ENCODE measurements at places on chromosomes 3 and 15.

- no peak for DNase-seq
These were observed 166.4 kb upstream of the KCNMB2 start for GRCh38 chr3:178369811-178370210.

DNA sequence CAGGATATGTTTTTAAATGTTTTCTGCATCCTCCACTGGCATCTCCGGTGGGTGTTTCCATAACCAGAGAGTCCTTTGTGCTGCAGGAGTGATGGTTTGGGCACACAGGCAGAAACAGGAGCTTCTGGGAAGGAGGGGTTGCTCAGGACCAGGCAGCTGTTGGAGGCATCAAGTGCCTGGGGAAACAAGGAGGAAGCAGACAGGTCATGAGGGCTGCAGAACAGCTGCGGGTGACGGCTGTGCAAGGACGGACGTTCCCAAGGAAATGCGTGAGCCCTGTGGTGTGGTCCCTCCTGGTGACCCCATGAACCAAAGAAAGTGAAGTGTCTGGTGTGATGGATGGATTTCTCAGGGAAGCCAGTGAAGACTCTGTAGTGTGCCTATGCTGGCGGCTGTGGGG lies 61.2 kb upstream of the TNFAIP8L3 start:
- DNase-seq: no peak

DNA sequence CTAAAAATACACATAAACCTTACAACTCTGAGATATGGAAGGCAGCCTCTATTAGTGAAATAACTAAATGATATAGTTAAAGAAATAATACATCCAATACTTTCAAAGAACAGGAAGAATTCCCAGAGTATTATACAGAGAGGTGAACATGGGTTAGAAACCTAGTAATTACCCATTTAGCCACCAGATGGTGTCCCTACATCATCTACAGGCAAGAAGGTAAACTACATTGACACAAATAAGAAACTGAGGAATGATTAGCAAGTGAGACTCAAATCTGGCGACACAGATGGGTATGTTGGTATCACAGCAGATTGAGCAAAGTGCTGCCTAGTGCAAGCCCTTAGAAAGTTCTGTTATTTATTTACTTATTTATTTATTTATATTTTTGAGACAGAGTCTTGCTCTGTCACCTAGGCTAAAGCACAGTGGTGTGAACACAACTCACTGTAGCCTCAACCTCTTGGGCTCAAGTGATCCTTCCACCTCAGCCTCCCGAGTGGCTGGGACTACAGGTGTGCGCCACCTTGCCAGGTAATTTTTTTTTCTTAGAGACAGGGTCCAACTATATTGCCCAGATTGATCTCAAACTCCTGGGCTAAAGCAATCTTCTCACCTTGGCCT lies 28.2 kb downstream of the NEK4 start:
- DNase-seq: no peak

DNA sequence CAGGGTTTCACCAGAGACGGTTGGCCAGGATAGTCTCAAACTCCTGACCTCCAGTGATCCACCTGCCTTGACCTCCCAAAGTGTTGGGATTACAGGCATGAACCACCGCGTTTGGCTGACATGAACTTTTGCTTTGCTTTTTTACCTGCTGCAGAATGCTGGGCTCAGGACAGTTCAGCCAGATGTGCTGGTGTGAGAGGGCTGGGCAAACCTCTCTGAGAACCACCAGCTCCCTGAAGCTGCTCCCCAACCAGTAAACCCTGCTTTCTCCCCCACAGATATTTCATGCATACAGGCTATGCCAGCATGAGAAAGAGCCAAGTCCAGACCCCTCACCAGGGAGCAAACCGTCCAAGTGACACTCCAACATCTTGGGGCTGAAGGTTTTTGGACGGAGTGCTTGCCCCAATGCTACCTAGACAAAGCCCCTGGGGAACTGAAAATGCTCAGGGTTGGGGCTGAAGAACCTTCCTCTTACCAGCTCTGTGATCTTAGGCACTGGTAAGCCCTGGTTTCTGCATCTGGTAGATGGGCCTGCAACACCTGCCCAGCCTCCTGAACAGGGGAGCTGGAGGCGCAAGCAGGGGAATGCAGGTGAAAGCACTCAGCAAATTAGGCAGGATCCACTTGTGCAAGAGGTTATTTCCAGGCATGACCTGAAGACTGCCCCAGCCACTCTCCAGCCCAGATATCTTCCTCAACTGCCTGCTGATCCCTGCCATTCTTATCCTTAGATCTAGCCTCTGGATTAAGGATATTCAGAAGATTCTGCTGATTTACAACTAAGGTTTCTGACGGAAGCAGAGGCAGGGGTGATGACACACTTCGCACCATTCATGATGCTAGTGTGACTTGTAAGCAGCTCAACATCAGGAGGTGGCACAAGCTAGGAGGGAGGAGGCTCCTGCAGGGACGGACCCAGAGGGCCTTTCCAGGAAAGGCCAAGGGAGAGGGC lies 78.8 kb downstream of the TLE3 start:
- no peak for DNase-seq

- DNase-seq: no peak
These were observed 281.8 kb downstream of the FAM43A start for GRCh38 chr3:194967151-194968117.

DNA sequence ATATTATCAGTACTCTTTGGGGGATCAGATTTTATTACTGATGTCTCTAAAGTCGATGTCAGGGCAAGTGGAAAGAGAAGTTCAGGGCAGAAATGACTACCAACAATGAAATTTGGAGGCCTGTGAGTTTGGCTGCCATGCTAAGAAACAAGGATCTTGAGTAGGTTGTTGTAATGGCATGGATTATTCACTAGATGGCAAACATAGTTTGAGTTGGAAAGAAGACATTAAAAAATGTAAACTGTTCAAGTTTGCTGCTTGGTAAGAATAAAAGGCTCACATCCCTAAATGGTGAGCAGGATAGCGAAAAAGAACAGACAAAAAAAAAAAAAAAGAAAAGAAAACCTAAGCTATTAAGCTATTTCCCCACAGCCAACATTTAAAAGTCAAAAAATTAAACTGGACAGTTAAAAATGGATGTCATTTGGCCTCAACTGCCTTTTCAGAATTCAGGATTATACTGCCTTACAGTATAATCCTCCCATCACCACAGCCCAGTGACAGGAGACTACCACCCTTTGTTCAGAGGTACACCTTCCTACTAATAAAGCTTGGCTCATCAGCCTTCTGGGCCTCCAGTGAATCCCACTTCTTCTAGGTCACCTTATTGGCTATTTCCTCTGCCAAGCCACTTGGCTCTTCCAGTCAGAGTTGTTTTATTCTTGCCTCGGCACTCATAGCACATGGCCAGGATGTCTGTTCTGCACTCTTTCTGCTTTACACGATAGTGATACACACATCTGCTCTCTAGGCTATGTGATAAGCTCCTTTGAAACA lies 163.7 kb downstream of the PLD1 start:
- no peak for DNase-seq

DNA sequence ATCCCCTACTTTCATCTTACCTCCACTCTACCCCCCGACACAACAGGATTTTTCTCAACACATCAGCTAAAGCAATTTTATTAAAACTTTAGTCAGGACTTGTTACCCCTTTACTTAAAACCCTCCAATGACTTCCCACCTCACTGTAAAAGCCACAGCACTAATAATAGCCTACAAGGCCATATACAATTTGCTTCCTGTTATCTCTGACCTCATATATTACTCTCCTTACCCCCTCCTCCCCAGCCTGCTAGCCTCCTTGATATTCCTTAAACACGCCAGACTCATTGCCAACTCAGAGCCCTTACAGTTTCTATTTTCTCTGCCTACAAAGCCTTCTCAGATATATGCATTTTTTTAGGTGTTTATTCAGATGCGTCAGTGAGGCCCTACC lies 54.4 kb downstream of the DCUN1D1 start:
- DNase-seq: no peak

- DNase-seq: no peak
These were observed 279.8 kb downstream of the RORA start for GRCh38 chr15:60949039-60949977.

DNA sequence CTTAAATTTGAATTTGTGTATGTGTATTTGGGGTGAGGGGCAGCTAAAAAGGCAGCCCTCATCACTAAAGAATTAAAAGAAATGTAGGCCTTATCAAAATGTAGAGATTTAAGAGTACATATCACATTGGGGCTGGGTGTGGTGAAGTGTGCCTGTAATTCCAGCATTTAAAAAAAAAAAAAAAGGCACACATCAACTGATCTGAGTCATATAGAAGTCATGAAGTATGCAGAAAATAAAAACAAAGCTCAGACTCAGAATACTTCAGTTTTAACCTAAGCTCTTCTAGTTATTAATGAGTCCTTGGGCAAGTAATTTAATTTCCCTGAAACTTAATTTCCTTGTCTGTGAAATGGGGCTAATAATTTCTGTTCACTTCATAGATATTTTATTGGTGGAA lies 31.6 kb downstream of the SLC24A1 start:
- no peak for DNase-seq

DNA sequence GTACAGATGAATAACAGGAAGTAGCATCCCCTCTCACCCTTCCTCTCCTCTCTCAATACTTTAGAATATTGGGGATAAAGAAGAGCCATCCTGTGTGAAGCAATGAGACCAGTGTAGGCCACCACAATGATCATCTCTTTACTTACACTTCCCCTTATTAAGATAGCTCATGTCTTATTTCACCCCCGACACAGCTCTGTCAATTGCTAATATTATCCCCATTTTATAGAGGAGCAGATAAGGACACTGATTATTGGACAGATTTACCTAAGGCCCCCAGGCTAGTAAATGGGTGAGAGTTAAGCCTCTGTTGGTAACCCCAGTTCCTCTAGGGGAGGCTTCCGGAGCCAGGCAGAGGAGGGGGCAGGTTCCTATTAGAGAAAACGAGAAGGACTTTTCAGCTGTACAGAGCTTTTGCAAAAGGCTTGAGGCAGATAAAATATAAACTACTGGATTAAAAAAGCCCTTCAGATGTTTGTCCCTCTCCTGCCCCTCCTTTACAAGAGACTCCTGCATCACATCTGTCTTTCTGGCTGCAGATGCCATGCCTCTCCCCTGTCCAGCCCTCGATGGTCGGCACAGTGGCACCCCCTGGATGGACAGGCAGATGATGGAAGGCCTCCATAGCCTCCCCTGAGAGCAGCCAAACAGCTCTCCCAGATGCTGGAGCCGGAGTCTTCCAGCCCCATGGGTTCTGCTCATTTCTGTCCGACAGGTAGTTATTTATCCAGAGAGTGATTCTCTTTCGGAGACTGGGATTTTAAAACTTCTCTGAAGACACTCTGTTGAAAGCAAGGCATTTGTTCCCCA lies 49.4 kb upstream of the LCTL start:
- no peak for DNase-seq

DNA sequence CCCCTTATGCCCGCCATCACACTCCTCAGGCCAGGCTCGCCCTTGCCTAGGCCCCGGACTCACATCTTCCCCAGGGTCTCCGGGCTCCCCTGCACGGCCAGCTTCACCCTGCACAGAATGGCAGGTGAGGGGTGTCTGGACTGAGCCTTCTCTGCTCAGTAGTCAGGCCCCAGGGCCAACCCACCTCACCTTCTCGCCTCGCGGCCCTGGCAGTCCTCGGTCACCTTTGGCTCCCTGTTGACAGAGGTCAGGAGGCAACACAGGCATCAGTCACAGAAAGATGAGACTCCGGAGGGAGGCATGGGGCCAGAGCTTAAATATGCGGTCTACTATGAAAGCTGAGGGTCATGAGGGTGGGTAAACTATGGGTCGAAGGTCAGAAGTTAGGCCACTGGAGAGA lies 8.4 kb upstream of the UCN2 start:
- DNase-seq: no peak

DNA sequence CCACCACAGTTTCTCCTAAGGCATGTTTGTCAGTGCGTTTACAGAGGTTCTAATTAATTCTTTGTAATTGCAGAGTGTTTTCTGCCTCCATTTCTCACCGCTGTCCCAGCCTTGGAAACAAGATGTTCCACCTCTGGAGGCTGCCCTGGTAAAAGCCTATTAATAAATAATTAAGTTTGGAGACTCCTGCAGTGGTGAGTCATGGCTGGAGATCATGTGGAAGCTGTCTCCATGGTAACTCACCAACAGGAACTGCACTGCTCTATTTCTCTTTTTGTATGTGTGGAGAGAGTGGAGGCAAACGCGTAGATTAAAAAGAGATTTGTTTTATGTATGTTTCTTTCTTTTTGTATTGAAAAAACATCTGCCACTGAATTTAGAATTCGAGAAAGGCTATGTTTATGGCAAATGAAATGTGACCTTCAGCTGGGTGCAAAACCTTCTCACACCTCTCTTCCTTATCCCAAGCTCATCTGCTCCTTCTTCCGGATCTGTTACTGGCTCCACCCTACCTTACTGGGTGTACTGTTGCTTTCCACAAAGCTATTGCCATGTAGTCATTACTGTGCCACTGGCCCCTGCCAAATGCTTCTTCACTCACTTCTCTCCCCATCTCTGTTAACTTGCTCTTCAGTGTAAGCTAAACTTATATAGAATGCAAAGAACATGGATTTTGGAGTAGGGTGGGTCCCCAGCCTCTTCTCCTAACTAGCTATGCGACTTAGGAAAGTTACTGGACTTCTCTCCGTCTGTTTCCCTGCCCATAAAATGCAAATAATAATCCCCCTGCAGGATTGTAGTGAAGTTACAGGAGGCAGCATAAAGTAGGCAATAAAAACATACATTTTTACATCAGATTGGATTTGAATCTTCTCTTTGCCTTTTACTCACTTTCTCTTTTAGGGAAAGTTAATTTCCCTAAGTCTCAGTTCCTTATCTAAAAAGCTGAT lies 778.5 kb downstream of the NTRK3 start:
- DNase-seq: no peak

GRCh38 chr3:107297597-107297996 lies 79.6 kb upstream of the CCDC54 start:
- no peak for DNase-seq

DNA sequence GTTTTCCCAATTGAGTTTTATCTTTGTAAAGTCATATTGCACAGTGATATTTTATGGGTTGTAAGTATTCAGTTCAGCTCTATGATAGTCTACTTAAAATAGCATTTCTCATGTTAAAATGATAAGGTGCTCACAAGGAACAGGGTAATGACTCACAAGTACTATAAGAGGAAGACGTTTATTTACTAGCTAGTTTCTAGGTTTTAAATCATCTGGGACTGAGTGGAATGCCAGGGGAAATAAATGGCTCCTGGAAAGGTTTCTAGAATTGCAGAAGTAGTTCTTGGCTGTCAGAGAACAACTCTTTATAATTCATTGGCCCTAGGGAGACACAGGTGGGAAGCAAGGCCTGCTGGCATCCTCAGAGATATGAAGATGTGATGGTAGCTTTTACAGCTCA lies 112.8 kb downstream of the CHDH start:
- DNase-seq: no peak

Data from stimulated activated CD8-positive, alpha-beta memory T cell treated with anti-CD3 and anti-CD28 coated beads, Interleukin-7, amount 100 ng/mL, for 4 hours (primary cell).